ENCODE measurements at places on chromosomes 7 and 10. TPM values are rescaled to one million over a fixed set of nuclear protein-coding genes. Genes with fewer than 3 reads are reported as not detected.

The NPFFR1 gene
- not detected for total RNA-seq

The ATRNL1 gene
- 0.30 TPM for total RNA-seq

The SLC16A9 gene
- total RNA-seq: 0.06 TPM

The MRLN gene
- total RNA-seq: not detected

The ZNF438 gene
- total RNA-seq: 1.9 TPM

The NRCAM gene
- 73.8 TPM for total RNA-seq

The DGKI gene
- 0.20 TPM for total RNA-seq

The FAM221A gene
- 0.39 TPM for total RNA-seq

The LRRD1 gene
- not detected for total RNA-seq

The RAB18 gene
- 77.8 TPM for total RNA-seq

The GHITM gene
- 215 TPM for total RNA-seq

The ABCB4 gene
- total RNA-seq: not detected

The CPED1 gene
- not detected for total RNA-seq

The LIPJ gene
- not detected for total RNA-seq
